ENCODE measurements at places on chromosomes 16 and 17. TPM values are rescaled to one million over a fixed set of nuclear protein-coding genes. Genes with fewer than 3 reads are reported as not detected.

GRCh38 chr17:57920916-57921703, 34.1 kb downstream of the CUEDC1 start:
- ATAC-seq: peak; percentile 18

SNX11 gene
- 17.4 TPM for total RNA-seq

SPN gene
- 0.60 TPM for total RNA-seq

- ATAC-seq: no peak
Observed at GRCh38 chr17:58378733-58379510, 26.9 kb upstream of the SUPT4H1 start.

DNA sequence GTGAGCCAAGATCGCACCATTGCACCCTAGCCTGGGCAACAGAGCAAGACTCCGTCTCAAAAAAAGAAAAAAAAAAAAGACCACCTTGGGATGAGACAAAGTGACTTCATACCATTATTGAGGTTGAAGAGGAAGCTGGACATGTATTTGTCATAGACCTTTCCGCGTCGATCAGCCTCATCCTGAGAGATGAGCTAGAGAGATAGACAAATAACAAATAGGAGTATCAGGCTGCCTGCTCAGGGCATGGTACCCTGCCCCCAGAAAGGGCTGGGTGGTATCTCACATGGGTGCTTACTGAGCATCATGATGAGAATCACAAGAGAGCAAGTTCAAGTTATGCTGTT, 22.1 kb downstream of the CNTNAP1 start:
- no peak for ATAC-seq

- no peak for ATAC-seq
Observed at GRCh38 chr17:38914741-38915638, 10.4 kb upstream of the LASP1NB start.

ATAD5 gene
- total RNA-seq: 3.8 TPM

DNA sequence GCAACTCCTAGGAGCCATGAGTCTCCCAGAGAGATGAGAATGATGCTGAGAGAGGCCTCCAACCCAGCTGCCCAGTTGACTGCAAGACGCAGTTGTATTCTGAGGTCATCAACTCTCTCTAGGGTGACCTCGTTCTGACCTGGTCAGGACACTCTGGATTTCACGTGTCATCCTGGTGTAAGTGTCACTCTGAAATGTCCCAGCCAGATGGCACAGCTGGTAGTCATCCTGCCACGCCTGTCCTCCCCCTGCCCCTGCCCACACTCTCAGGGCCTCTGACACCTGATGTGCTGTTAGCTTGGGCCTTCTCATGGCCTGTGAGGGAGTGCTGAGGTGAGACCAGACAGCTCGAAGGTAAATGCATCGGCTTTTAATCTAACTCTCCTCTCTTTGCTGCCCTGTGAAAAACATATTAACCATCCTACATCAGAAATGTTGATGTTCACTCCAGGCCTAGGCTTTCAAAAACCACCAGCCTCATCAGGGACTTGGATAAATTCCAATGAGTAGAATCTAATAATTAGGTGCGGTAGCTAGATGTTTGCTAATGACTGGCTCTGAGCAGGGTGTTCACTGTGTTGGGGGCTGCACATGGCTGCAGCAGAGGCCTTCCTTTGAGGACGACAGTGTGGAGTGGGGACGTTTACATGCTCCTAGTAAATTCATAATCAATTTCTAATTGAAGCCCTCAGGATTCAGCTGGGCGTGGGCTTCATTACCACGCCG, 13.8 kb downstream of the MLYCD start:
- peak; percentile 78 for ATAC-seq

DNA sequence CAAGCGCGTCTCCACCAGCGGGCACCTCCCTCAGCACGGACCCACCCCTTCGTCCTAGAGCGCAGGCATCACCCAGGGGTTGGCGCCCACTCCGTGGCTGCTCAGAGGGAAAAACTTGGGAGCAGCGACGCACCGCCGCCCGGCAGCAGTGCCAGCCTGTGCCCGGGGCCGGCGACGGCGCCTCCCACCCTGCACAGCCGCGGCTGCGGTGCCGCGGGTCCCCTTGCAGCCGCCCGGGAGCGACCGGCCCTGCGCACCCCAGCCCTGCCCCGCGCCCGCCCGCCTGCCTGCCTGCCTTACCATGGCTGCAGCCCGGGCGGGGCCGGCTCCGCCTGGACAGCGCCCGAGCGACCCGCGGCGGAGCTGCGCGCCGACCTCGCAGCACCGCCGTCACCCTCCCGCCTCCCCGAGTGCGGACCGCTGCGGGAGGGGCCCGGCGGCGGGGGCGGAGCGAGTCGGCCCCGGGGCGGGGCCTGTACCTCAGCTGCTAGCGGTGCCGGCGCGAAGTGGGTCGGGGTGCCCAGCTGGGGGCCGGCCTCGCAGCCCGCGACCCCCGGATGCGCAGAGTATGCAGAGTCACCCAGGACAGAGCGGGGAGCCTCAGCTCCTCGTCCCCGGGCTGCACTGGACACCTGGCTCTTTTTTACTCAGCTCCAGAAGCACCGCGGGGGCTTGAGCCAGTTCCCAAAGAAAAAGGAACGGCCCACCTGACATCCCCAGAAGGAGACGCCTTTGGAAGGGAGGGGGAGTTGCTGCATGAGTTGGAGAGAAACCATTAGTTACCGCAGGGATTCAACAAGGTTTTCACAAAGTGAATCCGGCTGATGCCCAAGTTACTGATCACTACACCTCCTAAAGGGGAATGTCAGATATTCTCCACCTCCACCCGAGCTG, 17.5 kb upstream of the MTMR4 start:
- ATAC-seq: peak; percentile 74

GRCh38 chr16:54454616-54455015, 168.0 kb upstream of the IRX3 start:
- no peak for ATAC-seq

GRCh38 chr16:87636741-87637140, 34.4 kb downstream of the JPH3 start:
- ATAC-seq: no peak

GRCh38 chr17:39949028-39949427, 13.8 kb upstream of the GSDMA start:
- no peak for ATAC-seq

GRCh38 chr17:71237903-71238538, 882.8 kb upstream of the SOX9 start:
- peak; percentile 62 for ATAC-seq

GRCh38 chr16:10878644-10879501, 1.9 kb downstream of the CIITA start:
- peak; percentile 70 for ATAC-seq

DNA sequence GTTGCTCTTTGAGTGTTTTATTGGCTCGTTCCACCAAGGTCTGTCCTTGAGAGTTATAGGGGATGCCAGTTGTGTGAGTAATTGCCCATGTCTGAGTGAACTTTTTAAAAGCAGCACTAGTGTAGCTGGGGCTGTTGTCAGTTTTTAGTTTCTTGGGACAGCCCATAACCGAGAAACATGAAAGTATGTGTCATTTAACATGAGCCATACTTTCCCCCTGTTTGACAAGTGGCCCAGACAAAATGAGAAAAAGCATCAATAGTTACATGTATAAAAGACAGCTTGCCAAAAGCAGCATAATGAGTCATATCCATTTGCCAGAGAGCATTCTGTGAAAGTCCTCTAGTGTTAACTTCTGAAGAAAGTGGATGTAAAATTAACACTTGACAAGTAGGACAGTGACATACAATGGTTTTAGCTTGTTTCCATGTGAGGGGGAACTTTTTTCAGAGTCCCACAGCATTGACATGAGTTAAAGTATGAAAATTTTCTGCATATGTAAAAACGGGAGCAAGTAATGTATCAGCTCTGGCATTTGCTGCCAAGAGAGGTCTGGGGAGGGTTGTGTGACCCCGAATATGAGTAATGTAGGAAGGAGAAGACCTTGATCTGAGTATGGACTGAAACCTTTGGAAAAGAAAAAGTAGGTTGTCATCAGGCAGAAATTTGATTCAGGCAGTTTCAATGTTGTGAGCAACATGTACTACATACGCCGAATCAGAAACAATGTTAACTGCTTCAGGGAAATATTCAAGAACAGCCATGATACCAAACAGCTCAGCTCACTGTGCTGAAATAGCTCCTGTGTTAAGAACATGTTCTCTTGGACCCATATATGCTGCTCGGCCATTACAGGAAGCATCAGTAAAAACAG, 56.8 kb upstream of the ARL4D start:
- ATAC-seq: no peak

GRCh38 chr16:20868890-20869289, 31.3 kb downstream of the DCUN1D3 start:
- peak; percentile 9 for ATAC-seq

GRCh38 chr17:63760771-63761539, 12.4 kb downstream of the CCDC47 start:
- ATAC-seq: no peak

DNA sequence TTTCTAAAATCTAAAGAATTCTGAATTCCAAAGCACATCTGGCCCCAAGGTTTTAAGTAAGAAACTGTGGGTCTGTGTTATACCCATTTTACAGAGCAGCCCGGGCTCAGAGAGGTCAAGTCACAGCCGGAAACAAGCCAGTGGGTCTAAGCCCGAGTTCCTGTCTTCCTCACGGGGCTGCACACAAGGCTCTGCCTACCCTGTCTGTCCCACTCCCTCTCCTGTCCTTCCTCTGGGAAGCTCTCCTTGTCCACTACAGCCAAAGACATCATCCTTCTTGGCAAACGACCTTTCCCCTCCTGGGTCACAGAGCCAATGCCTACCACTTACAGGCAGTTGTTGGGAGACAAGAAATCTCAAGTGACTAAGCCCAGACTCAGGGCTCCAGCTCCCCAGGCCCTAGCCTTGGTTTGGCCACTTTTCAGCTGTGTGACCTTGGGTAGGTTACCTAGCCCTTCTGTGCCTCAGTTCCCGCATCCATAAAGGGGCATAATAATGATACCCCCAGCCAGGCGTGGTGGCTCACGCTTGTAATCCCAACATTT, 55.6 kb upstream of the MAP3K14 start:
- peak; percentile 6 for ATAC-seq

KRT33B gene
- not detected for total RNA-seq

DNA sequence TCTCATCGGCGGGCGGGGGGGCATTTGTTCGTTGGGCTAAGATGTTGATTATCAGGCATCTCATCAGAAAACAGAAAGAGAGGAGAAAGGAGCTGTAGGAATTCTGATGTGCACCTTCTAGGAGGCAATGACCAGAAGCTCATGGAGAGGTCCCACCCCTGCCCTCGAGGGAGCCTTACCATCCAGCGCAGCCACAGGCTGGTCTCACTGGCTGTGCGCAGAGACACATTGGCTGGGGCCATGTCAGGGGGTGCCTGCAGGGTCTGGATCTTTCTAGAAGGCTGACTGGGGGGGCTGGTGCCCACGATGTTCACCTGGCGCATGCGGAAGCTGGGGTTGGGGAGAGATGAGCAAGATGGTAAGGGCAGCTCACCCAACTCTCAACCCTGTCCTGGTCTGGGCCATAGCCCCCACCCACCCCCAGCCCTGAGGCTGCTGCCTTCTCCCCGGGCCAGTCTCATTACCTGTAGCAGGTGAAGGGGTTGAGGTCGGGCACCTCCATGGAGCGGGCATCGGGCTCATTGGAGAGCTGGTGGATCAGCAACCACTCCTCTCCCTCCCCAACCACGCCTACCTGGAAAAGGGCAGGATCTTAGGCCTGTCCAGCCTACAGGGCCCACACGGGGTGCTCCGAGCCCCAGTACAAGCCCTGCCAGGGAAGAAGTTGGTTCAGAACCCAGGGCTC, 86.2 kb upstream of the CDC42EP4 start:
- no peak for ATAC-seq

DNA sequence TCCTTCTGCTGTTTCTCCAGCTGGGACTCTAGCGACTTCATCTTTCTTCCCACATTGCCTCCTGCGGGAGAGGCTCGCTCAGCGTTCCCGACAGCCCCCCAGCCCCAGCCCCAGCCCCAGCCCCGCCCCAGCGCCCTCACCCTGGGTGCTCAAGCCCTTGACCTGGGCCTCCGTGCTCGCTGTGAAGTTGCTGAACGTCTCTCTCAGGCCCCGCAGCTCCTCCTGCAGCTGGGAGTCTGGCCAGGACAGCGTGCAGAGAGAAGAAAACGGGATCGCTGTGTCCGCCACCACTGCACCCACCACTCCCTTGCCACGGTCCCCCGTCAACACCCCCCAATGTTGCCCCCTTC, 2.4 kb downstream of the ASGR1 start:
- ATAC-seq: peak; percentile 4

DNA sequence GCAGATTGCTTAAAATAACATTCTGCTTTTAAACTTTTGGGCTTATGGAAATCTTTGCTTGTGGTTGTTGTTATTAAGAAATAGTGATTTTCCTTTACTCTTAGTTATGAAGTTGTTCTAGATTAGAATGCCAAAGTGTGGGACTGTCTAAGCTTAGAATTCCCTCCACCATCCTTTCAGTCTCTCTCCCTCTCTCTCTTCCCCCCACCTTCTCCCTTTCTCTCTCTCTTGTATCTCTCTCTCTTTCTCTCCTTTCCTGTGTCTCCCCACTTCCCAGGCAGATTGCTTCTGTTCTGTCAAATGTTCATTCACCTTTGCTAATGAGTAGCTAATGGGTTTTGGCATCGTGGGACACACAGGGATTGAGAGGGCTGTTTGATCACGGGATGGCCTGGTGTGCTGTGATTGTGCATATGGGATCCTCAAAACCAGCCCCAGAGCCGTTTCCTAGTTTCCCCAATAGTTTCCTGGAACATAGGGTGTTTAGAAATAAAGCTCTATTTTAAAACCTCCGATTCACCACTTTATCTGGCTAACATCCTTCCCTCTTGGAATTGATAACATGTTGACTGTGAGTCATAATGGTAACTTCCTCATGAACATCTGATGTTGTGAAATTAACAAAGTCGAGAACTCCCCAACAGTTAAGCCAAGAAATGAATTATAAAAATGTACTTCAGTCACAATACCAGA, 502.6 kb downstream of the TMEM114 start:
- no peak for ATAC-seq

GRCh38 chr17:61504697-61505096, 52.5 kb downstream of the TBX4 start:
- ATAC-seq: no peak

- ATAC-seq: peak; percentile 35
Observed at GRCh38 chr17:81074875-81075274, 39.9 kb downstream of the BAIAP2 start.

EVPLL gene
- total RNA-seq: 5.3 TPM

DNA sequence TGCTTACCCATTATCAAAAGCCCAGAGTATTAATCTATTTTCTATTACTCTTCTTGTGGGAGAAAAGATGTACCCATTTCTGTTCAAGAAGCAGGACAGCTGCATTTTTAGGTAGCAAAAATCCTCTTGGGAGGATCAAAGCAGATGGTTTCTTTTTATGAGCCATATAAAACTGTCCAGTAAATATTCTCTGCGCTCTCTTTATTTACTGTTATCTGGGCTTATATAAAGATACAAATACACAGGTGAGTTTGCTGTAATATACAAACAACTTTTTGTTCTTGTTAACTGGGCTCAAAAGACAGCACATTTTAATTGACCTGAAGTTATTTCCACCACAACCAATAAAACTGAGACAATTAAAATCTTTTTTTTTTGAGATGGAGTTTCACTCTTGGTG, 10.1 kb downstream of the PHF12 start:
- no peak for ATAC-seq

HOXB1 gene
- total RNA-seq: 0.24 TPM

- ATAC-seq: no peak
Observed at GRCh38 chr17:22410136-22410535, 717.8 kb downstream of the KCNJ18 start.

PLLP gene
- 9.3 TPM for total RNA-seq

AHSP gene
- total RNA-seq: not detected

- peak; percentile 33 for ATAC-seq
Observed at GRCh38 chr17:35086931-35087573, 23.5 kb upstream of the RFFL start.

All from esophagus mucosa (tissue), 1 donor.